Tibial nerve (tissue), 4 donors: ENCODE measurements at places on chromosomes 11 and 22. TPM values are rescaled to one million over a fixed set of nuclear protein-coding genes. Genes with fewer than 3 reads are reported as not detected.

- DNase-seq: no peak
- no peaks in the 10 kb centered on the region for H3K36me3 ChIP-seq
- no peaks in the 10 kb centered on the region for H3K4me1 ChIP-seq
- no peak overlapping the region for H3K4me3 ChIP-seq
Measured at GRCh38 chr11:82183346-82183745, 550.3 kb downstream of the FAM181B start.

- DNase-seq: no peak
- H3K4me3 ChIP-seq: no peak overlapping the region
- H3K27me3 ChIP-seq: no peaks in the 10 kb centered on the region
- no peaks in the 10 kb centered on the region for H3K4me1 ChIP-seq
- no peaks in the 10 kb centered on the region for H3K36me3 ChIP-seq
Measured at GRCh38 chr11:92790366-92790765, 179.1 kb upstream of the MTNR1B start.

GRCh38 chr11:122697636-122698167 is 42.2 kb downstream of the UBASH3B start:
- H3K4me1 ChIP-seq: no peaks in the 10 kb centered on the region
- peak overlapping the region; percentile 12 for H3K27ac ChIP-seq
- H3K36me3 ChIP-seq: no peaks in the 10 kb centered on the region
- no peaks in the 10 kb centered on the region for H3K27me3 ChIP-seq
- no peak overlapping the region for H3K4me3 ChIP-seq

STIM1 gene
- 61.2 TPM for total RNA-seq

- H3K27ac ChIP-seq: no peak overlapping the region
- H3K4me1 ChIP-seq: peaks cover 9% of the 10 kb centered on the region
- no peak for DNase-seq
- peaks cover 7% of the 10 kb centered on the region for H3K36me3 ChIP-seq
Measured at GRCh38 chr22:25492162-25492561, 72.3 kb upstream of the GRK3 start.

CASP4 gene
- total RNA-seq: 84.8 TPM

- H3K27me3 ChIP-seq: peaks cover 5% of the 10 kb centered on the region
- peaks cover 36% of the 10 kb centered on the region for H3K4me1 ChIP-seq
- DNase-seq: no peak
- peaks cover 14% of the 10 kb centered on the region for H3K36me3 ChIP-seq
- peak within 1 kb of the TSS; percentile 49 for H3K4me3 ChIP-seq
Measured at GRCh38 chr11:46391578-46392420, at the start of gene CHRM4. Gene CHRM4, minus strand, starts transcription at chr11:46391776. Its CDS starts 5,219 bp downstream, at chr11:46386557.
